ENCODE measurements at places on chromosomes 1 and 21.

- no peak for DNase-seq
These were observed 111.8 kb downstream of the POU2F1 start for GRCh38 chr1:167332503-167332902.

DNA sequence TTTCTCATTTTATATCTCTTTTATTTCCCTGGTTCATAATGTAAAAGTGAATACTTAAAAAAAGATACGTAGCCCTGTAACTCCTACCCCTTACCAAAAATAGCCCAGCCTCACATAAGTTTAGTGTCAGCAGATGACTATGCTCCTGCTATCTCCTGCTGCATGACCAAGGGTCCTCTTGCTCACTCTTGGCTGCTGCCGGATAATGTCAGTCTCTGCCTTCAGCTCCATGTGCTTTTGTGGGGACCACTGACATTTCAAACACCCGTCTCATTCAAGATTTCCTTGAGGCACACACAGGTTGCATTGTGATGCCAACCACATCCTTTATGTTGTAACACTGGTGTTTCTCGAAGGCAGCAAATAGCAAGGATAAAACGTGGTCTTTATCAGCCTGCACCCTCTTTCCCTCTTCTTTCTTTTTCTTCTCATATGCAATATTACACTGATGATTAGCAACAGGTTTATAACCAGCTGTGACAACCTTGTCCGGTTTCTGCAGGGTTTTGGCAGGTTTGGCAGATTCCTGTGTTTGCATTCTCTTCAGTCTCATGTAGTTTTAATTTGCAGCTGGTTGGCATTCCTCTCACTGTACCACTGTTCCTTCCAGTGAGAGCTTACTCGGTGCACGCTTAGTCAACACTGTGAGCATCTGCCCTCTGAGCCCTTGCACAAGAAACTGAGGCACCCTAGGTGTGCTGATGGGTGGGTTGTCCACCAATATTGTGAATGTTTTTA, 62.2 kb downstream of the ZNF684 start:
- no peak for DNase-seq

DNA sequence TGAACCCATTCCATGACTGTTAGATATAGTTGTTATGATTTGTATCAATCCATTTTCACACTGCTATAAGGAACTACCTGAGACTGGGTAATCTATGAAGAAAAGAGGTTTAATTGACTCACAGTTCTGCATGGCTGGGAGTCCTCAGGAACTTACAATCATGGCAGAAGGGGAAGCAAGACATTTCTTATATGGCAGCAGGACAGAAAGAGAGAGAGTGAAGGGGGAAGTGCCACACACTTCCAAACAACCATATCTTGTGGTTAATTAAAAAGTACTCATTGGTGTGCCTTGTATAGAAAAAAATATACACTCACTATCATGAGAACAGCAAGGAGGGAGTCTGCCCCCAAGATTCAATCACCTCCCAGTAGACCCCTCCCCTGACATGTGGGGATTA, 137.6 kb upstream of the NBPF11 start:
- no peak for DNase-seq

DNA sequence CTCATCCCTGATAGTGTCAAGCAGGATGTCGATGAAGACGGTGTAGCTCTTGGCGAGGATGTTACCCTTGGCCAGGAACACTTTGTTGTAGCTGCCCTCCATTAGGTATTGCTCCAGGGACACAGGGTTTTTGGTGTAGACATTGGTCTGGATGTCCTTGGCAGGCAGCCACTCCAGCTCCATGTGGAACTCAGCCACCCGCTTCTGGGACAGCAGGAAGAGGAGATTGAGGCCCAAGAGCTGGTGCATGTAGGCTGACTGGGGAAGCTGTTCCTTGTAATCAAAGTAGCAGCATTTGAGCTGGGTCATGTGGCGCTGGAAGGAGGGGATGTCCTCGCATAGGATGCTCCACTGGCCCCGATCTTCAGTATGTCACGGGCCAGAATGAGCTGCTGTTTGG, 9.5 kb downstream of the IL6R start:
- no peak for DNase-seq

DNA sequence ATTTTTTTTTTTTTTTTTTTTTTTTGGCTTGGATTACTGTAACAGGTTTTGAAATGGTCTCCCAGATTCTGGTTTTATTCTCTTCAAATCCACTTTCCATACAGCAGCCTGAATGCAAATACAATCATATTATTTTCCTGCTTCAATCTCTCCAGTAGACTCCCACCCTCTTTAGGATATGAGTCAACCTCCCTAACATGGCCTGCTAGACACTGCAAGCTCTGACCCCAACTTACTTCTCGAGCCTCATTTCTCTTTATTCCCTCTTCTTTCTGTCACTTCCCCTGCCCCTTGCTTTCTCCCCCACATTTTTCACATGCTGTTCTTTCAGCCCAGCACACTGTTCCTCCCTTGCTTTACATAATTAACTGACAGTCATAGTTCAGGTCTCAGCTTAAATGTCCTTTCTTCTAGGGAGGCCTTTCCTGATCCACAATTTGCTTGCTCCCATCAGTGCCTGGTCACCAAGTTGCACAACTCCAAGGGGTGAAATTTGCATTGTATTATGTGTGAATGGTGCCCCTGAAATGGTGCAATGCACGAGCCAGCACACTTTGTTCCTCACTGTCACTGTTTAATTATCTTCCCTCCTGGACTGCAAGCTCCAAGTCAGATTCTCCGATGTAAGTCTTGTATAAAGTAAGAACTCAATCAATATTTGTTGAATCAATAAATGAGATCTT, 22.1 kb upstream of the IL19 start:
- no peak for DNase-seq

GRCh38 chr1:67821263-67821662, 12.0 kb downstream of the GNG12 start:
- no peak for DNase-seq

GRCh38 chr1:204528241-204528640, 12.0 kb downstream of the MDM4 start:
- DNase-seq, result no peak

- no peak for DNase-seq
These were observed 65.7 kb downstream of the PEX14 start for GRCh38 chr1:10540277-10541005.

- peak; percentile 24 for DNase-seq
These were observed 90.2 kb upstream of the TSPAN2 start for GRCh38 chr1:115179397-115180079.

- no peak for DNase-seq
These were observed 59.7 kb downstream of the MYOM3 start for GRCh38 chr1:24052220-24052619.

DNA sequence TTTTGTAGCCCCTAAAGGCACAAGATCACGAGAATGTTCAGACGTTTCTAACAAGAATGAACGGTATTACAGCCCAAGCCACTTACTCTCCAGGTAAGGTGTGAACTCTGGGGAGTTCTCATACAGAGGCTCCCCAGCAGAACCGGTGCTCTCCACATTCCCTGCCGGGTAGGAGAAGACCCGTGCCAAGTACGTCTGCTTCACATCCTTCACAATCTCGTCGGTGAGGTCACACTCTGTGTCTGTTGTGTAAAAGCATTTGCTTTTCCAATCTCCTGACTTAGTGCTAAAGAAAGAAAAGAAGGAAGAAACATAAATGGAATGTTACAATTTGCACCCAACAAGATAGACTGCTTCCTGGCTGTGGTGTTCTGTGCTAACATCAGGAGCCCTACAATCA, 5.7 kb downstream of the F3 start:
- DNase-seq, result no peak

- DNase-seq, result no peak
These were observed 87.7 kb downstream of the RAB3GAP2 start for GRCh38 chr1:220184506-220184905.

DNA sequence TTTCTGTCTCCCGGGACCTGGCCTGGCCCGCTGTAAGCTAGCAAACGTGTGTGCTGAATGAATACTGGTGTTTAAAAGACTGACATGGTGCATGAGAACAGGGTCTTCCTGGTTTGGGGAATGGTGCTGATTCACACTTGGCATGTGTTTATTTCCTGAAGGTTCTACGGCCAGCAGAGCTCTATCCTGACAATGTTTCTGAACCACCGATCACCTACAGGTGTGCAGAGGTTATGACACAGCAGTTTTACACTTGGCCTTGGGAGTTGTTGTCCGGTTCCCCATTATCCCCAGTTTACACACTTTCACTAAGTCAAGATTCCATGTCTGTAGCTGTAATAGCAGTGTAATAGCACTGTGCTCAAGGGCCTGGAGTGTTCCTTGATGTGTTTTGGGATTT, 127.3 kb downstream of the ROR1 start:
- no peak for DNase-seq

DNA sequence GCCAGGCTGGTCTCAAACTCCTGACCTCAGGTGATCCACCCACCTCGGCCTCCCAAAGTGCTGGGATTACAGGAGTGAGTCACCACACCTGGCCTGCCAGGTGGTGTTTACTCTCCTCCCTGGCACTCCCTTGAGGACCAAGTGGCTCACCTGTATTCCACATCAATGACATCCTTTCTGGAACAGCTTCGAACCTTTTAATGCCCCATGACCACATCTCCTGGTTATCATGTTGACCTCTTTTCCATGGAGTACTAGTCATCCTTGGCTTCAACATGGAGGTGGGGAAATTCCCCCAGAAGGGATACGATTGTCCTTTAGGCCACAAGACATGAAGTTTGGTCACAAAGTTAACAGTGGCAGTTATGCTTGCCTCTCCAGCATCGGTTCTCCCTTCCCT, 66.9 kb downstream of the CDC7 start:
- no peak for DNase-seq

DNA sequence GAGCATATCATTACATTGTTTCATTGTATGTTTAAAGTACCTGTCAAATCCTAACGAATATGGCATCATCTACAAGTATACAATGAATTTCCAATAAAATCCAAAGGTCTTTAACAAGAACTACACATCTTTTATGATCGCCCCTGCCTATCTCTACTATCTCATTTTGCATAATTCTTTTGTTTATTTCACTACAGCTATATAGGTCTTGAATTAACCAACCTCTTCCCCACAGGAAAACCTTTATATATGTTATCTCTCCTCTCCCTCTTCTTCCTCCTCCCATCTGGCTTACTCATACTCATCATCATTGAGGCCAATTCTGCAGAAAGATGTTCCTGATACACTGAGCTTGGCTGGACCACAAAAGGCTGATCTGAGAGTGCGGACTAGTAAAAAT, 175.5 kb downstream of the DENND1B start:
- no peak for DNase-seq

GRCh38 chr1:29864431-29865022, 628.2 kb downstream of the PTPRU start:
- no peak for DNase-seq

- DNase-seq, result no peak
These were observed 68.3 kb downstream of the SSBP3 start for GRCh38 chr1:54337928-54338327.

- peak; percentile 84 for DNase-seq
These were observed at the start of gene ATP13A2 for GRCh38 chr1:17011439-17012307. Gene ATP13A2 (minus strand): TSS chr1:17011928. CDS start chr1:17011738, 190 bp downstream.

GRCh38 chr1:198072177-198072576, 84.6 kb upstream of the NEK7 start:
- no peak for DNase-seq

- no peak for DNase-seq
These were observed 146.0 kb downstream of the MAGI3 start for GRCh38 chr1:113536182-113536780.

GRCh38 chr1:178621822-178622221, 103.2 kb upstream of the RALGPS2 start:
- DNase-seq, result no peak

DNA sequence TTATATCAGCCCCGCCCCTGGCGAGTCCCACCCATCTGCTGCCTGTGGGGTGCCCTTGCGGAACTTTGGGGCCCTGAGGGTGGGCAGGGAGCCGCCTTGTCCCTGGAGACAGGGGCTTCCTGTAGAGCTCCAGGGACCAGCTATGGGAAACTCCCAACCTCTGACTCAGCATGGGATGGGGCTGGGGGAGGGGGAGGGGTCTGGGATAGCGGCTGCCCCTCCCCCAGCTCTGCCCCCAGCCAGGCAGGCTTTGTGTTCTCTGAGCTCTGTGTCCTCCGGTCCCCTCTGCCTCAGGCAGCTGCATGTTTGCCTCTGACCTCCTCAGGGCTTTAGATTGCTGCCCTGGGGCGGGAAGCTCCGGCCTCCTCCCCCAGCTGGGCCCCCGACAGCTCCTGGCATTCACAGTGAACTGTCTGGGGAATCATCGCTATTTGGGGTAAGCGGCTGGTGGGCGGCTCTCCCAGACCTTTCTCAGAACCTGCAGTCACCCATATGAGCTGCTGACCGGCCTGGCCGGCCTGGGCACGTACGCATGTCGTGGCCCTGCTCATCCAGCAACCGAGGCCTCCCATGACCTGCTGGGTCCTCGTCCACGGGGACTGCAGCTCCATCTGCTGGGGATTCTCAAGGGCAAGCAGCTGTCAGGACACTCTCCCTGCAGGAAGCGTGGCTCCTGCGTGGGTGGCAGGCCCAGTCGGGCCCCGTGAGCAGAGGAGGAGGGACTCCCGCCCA, 17.1 kb downstream of the ARHGEF16 start:
- no peak for DNase-seq

GRCh38 chr1:248838357-248839167, 538 bp downstream of the ZNF672 start:
- DNase-seq, result peak; percentile 89

GRCh38 chr1:53511323-53511932, 52.2 kb downstream of the DMRTB1 start:
- no peak for DNase-seq

GRCh38 chr1:81519987-81520386, 280.7 kb upstream of the ADGRL2 start:
- no peak for DNase-seq

- DNase-seq, result no peak
These were observed 6.7 kb downstream of the INTS3 start for GRCh38 chr1:153734396-153735089.

DNA sequence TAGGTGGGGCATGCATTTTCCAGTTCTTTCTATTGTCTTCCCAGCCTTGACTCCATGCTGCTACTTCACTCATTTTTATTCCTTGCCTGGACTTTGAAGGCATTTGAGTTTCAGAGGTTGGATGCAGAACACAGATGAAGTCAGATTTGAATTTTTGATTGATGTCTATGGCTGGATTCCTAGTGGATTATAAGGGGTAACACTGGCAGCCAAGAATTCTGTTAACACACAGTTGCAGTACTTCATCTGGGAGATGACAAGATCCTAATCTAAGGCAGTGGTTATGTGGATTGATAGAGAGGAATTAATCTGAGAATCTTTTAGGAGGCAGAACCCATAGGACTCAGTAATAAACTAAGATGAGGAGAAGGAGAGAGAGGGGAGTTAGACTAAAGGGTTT, 439.0 kb upstream of the USP24 start:
- DNase-seq, result no peak

- no peak for DNase-seq
These were observed 6.2 kb upstream of the ASPM start for GRCh38 chr1:197152662-197153061.

- DNase-seq, result no peak
These were observed 3.3 kb upstream of the IRF2BP2 start for GRCh38 chr1:234613128-234613875.

DNA sequence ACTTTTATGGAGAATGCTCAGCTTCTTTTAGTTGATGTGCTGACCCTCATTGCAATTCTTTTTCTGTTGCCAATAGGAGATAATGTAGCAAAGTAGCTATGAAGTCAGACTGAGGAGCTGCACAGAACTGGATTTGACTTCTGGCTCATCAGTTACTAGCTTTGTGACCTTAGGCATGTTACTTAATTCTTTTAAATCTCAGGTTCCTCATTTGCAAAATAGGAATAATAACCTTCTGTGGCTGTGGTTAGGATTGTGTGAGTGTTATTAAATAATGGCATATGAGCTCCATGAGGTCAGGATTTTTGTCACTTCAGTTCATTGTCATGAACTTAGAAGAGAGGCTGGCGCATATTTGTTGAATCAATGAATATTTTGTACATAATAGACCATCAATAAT, 237.6 kb upstream of the SGIP1 start:
- DNase-seq, result no peak

All from stimulated activated CD8-positive, alpha-beta memory T cell treated with anti-CD3 and anti-CD28 coated beads, Interleukin-4, amount 100 ng/mL, for 48 hours (primary cell).